Stimulated activated CD4-positive, alpha-beta T cell treated with anti-CD3 and anti-CD28 coated beads, Interleukin-12 subunit alpha, Interleukin-12 subunit beta, amount 100 ng/mL, for 4 hours (primary cell): ENCODE measurements at places on chromosomes 6 and 20.

- DNase-seq: no peak
These were observed 70.6 kb upstream of the DST start for GRCh38 chr6:56713254-56713672.

DNA sequence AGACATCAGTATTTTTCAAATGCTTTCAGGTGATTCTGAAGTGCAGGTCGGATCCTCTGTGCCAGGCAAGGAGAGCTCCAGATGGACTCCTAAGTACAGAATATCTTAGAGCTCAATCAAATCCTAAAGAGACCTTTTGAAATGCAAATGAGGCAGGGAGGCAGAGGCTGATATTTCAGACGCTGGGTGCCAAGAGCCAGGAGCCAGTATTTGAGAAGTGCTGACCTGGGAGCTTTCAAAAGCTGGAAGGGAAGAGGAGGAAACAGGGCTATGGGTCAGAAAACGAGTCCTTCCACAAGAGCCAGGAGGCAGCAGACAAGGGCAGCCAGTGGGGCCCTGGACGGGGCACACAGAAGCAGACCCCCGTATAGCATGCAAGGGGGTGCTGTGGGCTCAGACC, 46.1 kb upstream of the DSN1 start:
- DNase-seq: no peak

DNA sequence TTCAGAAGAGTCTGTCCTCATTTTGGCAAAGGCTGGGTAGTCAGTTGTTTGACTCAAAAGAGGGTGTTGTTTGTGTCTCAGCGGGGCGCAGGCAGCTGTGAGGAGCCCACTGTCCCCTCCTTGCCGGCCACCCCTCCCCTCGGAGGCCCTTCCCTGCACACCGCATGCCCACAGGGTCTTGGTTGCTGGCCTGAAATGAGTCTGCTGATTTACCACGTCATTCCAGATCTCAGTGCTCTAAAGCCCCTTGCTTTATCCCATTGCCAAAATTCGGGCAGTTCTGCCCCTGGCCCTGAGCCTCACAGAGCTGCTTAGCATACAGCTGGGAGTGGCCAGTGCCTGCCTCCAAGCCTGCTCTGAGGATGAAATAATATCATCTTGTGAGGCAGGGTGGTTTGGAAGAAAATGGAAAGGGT, 220.7 kb downstream of the UST start:
- no peak for DNase-seq

GRCh38 chr6:8065519-8065911, 1.3 kb upstream of the BLOC1S5 start:
- DNase-seq: peak; percentile 14

- no peak for DNase-seq
These were observed 17.5 kb downstream of the SPDEF start for GRCh38 chr6:34538581-34538980.

DNA sequence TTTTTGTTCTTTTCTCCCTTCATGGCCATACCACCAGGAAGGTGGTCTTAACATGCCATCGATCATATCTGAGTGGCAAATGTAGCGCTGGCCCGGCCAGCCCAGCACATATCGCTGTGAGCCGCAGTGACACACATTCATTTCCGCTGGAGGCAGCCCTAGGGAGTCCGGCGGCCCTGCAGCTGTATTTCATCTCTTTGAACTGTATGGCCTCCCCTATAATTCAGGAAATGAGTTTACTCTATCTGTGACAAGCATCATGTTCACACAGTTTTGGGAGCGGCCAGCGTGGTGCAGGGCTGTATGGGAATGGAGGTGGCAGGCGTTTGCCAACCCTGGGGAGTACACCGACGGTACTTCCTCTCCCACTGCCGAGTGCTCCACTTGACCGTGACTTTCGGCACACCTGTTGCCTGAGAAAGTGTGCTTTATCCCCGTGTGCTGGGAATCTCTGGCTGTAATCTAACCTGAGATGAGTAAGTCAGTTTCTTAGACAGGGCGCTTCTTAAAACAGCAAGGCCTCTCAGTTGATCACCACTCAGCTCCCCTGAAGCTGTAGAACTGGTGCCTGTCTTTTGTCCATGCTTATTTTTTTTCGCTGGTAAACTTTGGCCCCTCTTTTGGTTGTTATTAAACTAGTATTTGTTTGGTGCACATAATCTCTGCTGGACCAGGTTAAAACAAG, 257.1 kb upstream of the TAB2 start:
- DNase-seq: peak; percentile 24

GRCh38 chr6:32622545-32623401, 14.4 kb upstream of the HLA-DQA1 start:
- DNase-seq: peak; percentile 16

- no peak for DNase-seq
These were observed 101.7 kb upstream of the HDGFL1 start for GRCh38 chr6:22467645-22468044.

- peak; percentile 78 for DNase-seq
These were observed 7.1 kb upstream of the CAPN11 start for GRCh38 chr6:44151348-44152108.

GRCh38 chr6:113591896-113592827, 265.0 kb upstream of the MARCKS start:
- no peak for DNase-seq

- no peak for DNase-seq
These were observed 399.0 kb downstream of the CDKAL1 start for GRCh38 chr6:20933057-20933788.

DNA sequence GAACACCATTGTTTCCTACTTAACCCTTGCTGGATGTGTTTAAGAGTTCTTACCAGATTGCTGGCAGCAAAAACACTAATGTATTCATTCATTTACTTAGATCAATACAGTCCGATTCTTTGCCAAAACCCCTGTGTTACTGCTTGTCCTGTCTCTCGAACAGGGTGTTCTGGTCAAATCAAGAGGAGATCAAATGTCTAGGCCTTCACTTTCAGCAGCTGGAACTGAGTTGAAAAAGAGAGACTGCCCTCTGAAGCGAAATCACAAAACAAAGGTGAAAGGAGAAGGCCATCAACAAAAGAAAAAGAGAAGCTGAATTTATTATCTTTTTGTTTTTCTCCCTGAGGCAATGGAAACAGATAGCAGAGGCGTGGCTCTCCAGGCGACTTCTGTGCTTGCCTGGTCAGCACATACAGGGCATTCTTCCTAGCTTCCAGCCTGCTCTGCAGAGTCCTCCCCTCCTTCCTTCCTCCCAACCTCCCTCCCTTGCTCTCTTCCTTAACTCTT, 44.1 kb upstream of the GCM1 start:
- DNase-seq: no peak

GRCh38 chr20:63428906-63429575, 43.4 kb downstream of the KCNQ2 start:
- DNase-seq: no peak

- no peak for DNase-seq
These were observed 121.6 kb downstream of the ADGRB3 start for GRCh38 chr6:68756454-68757375.

- DNase-seq: no peak
These were observed 4.1 kb upstream of the SPATA2 start for GRCh38 chr20:49919461-49919860.

DNA sequence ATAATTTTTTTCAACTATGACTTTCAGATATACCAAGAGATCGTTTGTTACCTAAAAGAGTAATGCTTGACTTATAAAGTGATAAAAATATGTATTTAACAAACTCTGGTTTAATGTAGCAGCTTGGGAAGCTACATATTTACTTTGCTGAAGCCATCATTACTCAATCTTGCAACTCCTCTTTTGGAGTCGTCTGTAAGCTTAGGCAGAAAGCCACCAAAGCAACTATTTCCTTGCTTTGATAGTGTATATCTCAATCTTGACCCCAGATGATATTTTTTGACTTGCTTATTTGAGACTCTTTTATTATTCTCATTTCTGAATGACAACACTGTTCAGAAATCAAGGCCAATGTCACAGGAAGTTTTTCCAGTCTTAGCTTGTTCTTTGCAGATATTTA, 183.0 kb downstream of the SAMD5 start:
- DNase-seq: no peak

- no peak for DNase-seq
These were observed 11.6 kb downstream of the AKIRIN2 start for GRCh38 chr6:87690441-87690840.

DNA sequence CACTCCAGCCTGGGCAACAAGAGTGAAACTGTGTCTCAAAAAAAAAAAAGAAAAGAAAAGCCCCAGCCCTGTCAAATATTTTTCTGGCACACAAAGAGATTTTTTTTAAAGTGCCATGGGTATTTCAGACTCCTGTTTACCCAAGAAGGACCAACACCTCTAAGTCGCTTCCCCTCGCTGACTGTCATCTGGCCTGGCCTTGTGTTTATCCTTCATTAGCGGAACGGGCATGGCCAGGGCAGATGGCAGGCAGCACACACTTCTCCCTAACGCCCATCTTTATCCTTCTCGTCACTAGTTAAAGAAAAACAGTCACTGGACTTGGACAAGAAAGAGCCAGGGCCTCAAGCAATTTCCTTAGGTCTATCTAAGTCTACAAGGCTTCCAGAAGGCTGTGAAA, 7.3 kb upstream of the CBFA2T2 start:
- DNase-seq: no peak

- DNase-seq: no peak
These were observed 45.1 kb upstream of the FAM83D start for GRCh38 chr20:38880952-38881735.

- no peak for DNase-seq
These were observed 39.0 kb upstream of the PRND start for GRCh38 chr20:4682682-4683081.

DNA sequence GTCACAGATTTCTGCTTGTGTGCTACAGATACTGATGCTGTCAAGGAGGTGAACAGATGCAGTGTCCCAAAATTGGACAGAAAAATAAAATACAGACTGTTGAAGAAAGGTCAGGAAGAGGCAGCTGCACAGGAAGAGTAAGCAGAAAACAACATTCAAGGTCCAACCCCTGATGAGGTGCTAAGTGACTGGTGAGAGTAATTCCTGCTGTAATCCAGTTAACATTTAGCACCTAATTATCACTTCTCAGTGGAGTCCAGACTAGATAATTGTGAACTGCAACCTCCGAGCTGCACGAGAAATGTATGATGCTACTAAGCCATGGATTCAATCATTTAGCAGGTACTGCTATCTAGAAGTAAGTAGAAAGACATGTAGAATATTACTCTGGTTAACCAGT, 36.3 kb upstream of the NRSN1 start:
- no peak for DNase-seq

- no peak for DNase-seq
These were observed 13.5 kb downstream of the ZMYND8 start for GRCh38 chr20:47343007-47343472.

DNA sequence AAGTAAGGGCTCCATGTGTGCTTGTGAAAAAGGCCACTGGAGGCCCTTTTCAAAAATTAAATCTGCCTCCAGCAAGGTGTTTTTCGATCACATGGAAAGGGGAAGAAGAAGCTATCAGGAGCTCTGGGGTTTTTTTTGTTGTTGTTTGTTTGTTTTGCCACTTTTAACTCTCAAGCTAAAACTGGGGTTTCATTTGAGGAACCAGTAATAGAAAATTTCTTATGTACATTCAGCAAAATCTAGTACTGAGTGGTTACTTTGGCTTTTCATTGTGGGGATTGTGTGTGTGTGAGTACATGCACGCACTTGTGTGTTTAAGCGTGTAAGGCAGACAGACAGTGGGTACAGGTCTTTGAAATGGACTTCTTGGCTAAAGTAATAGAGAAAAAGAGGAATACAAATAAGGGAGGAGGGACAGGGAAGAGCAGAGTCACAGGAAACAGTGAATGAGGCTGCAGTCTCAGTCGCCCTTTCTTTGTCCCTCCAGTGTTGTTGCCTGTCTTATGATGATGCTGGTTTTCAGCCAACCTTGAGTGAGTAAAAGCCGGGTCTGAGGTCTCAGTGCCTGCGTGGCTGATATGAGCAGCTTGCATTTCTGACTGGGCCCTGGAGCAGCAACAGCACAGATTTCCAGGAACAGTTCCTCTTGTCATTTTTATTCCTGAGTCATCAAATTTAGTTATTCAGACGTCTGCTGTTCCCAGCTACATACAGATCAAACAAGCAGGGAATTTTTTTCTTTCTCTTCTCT, 26.2 kb downstream of the SLC16A10 start:
- DNase-seq: peak; percentile 13

GRCh38 chr20:24648481-24648880, 179.1 kb downstream of the SYNDIG1 start:
- DNase-seq: no peak

DNA sequence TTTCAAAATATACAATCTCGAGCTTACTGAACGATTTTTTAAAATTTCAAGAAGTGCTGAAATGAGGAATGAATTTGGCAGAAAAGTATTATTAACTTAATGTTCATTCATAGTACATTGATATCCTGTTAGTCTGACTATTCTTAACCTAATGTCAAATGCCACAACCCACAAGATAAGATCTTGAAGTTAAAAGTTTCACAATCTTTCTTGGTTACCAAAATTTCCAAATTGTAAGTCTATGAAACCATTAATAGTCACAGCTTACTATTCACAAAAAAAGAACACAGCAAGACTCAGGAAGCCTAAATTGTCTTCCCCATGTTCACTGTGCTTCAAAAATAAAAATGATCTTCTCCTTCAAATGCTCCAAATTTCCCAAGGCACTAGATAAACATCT, 71.3 kb downstream of the HACE1 start:
- no peak for DNase-seq

- DNase-seq: no peak
These were observed 3.8 kb downstream of the EFHC1 start for GRCh38 chr6:52423971-52424381.

GRCh38 chr6:158892266-158892665, 73.1 kb upstream of the EZR start:
- no peak for DNase-seq

DNA sequence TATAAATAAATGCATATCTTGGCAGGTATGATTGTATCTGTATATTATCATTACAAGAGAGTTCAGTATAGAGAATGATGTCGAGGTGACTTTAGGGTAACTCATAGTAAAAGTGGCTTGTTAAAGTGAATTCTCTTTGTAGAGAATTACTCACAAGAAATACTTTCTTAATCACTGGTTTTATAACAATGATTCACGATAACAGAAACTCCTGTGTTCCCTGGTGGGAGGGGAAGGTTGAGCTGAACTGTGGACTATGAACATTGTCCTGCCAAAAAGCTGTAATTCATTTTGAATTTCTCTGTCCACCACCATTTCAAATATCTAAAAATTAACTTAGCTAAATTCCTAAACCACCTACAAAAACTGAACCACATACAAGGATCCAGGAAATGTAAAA, 7.7 kb downstream of the TPMT start:
- no peak for DNase-seq

- DNase-seq: no peak
These were observed 20.2 kb downstream of the GPR6 start for GRCh38 chr6:109998159-109998785.

DNA sequence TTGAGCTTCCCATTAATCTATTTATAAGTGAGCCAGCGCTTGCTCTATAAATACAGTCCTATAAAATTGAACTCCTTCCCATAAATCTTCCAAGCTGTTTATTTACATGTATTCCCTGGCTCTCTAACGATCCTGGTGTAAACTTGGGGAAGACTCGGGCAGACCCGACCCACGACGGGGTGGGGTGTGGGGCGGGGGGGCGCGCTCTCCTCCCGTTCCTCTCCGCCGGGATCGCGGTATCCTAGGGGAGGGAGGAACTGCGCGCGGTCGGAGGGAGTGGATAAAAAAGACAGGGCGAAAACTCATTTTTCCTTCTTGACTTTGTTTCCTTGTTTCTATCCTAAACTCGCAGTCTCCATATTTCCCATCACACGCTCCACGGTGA, 31.1 kb downstream of the TFAP2B start:
- DNase-seq: no peak

- DNase-seq: no peak
These were observed 24.9 kb downstream of the CITED2 start for GRCh38 chr6:139349464-139350020.

- DNase-seq: no peak
These were observed 63.2 kb downstream of the CTCFL start for GRCh38 chr20:57461726-57462125.

- no peak for DNase-seq
These were observed 461.2 kb upstream of the IMPG1 start for GRCh38 chr6:76533661-76534060.
